ENCODE measurements at places on chromosomes 2 and 18. TPM values are rescaled to one million over a fixed set of nuclear protein-coding genes. Genes with fewer than 3 reads are reported as not detected.
A peak's percentile ranks its signal among the peaks of the same experiment; 100 is the strongest.

LYPD6 gene
- 2.4 TPM for polyA plus RNA-seq

DNA sequence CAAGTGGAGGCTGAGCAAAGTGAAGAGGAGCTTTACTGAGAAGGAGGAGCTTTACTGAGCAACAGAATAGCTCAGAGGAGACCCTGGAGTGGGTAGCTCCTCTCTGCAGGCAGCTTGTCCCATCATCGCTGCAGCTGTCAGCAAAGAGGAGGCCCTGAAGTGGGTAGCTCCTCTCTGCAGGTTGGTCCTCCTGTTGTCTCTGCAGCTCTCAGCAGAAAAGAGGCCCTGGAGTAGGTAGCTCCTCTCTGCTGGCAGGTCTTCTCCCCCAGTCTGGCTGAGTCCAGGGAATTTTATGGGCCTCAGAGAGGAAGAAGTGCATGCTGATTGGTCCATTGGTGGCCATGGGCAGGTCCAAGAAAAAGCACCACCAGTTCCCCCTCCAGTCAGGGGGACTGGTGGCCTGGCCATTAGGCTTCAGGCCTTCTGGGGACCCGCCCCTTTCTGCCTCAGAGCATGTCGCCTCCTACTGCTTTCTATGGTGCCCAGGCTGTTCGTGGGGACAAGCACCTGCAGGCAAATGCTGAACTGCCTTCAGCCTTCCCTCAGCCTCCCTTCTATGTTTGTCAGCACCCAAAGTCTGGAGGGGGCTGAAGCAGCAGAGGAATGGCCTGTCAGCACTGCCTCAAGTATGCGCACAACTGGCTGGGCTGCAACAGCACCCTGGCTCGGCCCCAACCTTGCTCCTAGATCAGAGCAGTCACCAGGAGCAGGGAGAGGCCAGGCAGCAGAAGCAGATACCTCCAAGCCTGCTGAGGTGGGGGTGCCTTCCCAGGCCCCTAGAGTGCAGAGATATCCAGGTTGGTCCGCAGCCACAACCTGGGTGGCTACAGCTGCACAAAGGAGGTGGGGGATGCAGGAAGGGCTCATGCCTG is 5.9 kb downstream of the ZSCAN30 start:
- no peak for DNase-seq

DNA sequence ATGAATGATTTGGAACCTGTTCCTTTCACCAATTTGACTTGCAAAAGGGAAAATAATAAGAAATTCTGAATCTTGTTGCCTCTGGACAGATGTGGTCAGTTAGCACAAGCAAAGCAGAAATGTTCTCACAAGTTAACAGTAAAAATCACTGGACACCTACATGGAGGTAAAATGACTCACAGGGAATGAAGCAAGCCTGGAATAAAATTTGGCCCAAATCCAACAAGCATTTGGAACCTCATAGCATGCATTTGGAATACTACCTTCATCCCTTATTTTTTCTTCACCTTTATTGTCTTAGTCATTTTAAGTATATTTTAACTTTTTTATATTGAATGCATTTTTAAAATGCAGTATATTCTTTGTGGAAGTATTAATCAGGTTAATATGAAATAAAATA is 602.9 kb downstream of the ARHGAP15 start:
- DNase-seq, result peak; percentile 41

DNA sequence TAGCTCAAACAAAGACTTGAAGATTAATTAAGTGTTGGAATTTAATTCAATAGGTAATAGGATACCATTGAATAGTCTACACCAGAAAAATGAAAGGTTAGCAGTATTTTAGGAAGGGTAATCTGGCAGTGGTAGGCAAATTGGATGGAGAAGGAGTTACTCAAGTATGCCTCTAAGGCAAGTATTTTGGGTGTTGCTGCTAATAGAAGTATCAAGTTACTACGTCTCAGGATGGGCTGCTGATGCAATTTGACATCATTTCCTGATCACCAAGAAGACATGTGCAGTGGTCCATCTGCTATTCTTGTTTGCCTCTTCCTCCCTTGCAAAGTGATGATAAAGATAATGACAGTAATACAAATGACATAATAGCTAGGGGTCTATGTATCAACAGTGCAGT is 485.3 kb downstream of the TGIF1 start:
- DNase-seq, result no peak

DNA sequence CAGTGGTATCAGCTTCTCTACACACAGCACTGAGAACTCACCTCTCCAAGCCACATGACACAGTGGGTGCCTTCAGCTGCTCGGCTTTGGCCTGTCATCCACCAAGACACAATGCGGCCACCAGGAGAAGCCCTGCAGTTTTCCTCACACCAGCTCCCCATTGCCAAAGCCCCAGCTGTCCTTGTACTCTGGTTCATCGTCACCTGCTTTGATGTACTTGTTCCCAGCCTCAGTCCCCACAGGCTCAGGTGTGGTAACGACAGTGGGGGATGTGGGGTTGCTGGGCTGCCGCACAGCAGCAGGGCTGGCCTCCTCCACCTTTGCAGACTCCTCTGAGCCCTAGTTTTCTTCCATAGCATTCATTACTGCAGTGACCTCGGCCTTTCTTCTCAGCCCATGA is 387.3 kb downstream of the MEIS1 start:
- DNase-seq, result no peak

DNA sequence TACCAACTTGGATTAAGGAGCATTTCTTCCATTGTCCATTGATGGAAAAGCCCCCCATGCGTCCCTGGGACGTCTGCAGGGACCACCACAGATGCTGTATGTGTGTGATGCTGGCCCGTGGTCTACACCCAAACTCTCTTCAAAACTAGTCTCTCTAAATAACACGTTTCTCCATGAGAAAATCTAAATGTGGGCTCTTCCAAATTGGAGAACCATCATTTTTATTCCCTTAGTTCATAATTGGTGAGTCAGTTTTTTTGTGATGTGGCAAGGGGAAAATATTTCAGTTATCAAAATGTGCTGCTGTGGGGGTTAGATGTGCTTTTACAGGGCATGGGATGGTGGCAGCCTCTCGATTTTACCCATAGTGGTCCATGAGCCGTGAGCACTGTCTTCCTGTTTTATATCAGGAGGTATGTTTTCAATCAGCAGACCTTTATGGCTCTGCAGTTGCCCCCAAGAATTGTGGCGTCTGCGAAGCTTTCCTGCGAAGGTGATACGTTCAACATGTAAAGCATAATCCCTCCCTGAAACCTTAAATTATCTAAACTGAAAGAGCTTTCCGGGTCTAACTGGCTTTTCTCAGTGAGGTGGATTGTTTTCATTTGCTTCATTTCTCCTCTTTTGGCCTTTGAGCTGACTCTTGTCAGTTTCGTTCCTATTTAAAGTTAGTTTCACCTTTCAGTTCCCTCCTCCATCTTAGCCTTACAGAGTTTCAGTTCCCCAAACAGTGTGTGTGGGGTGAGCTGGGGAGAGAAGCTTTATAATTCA is 78.4 kb downstream of the SETBP1 start:
- DNase-seq, result no peak

DNA sequence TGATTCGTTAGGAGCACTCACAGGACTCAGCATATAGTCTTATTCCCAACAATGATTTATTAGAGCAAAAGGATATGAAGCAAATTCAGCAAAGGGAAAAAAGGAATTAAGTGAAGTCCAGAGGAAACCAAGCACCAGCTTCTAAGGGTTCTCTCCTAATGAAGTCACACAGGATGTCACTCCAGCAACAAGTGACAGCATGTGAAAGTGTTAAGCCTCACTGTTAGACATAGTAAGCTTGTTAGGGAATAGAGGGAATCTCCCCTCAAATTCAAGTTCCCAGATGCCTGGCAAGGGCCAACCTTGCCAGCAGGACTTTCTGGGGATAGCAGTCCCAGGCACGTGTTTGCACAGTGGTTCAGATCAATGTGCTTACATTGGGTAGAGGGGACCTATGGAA is 4.4 kb upstream of the SLC30A6 start:
- no peak for DNase-seq

DNA sequence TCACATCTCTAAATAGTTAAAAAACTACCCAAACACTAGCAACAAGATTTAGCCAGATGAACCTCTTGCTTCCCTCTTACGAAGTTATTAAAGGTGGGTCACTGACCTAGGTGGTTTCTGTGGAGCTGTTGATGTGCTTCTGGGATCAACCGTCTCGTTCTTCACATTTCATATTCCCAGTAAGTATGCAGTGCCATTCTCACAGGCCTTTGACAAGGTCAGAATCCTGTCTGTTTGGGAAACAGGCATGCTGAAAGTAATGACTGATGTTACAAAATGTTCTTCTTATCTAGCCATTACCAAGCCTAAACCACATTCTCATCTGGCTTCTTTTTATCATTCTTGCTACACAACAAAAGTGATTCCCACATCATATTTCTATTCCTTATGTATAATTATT is 70.3 kb downstream of the WDR7 start:
- no peak for DNase-seq

DNA sequence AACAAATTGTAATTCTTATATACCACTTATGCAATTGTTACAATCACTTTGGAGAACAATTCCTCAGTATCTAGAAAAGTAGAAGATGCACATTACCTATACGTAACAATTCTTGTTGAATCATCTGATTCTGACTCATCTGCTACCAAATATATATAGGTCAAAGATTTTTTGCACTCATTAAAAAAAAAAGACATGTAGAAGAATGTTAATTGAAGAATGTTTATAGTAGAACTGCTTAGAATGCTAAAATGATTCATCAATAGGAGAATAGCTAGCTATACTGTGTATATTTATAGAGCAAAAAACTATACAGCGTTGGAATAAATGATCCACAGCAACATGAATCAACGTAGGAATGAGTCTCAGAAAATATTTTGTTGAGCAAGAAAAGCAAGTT is 29.5 kb upstream of the STAT1 start:
- DNase-seq, result no peak

- peak; percentile 56 for DNase-seq
These were observed 921.4 kb downstream of the TRIB2 start for GRCh38 chr2:13638181-13638580.

STARD6 gene
- not detected for polyA plus RNA-seq

DNA sequence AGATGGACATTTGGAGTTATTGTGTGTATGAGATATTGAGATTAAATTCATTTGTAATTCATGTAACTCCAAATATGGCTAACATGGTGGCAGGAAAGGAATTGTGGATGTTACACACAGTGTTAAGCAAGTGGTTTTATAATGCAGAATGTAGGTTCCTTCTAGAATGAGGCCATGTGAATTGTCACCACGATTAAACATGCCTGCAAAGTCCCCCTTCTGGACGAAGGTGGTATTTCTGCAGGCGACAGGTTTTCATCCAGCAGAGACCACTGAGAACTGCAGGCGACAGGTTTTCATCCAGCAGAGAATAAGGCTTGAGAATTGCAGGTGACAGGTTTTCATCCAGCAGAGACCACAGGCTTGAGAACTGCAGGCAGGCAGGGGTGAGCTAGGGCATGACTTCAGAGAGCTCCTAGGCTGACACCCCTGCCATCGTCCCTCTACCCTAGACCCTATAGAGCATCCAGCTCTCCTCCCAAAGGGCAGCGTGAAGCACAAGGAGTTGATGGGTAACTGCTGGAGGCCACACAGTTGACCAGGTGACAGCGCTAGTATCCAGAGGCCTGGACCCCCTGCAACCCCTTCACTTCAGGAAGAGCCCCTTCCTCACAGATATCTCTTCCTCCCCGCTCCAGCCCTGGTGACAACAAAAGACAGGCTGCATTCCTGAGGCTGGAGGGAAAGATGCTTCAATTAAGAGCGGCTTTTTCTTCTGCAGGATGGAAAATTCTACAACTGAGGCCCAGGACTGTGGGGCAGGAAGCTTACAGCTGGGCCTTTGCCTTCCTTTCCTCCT is 175.8 kb downstream of the LOXHD1 start:
- DNase-seq, result no peak

CD28 gene
- not detected for polyA plus RNA-seq

GRCh38 chr18:59466980-59467379 is 107.9 kb upstream of the LMAN1 start:
- no peak for DNase-seq

- DNase-seq, result no peak
These were observed 227.7 kb downstream of the ALPK2 start for GRCh38 chr18:58401191-58401590.

DNA sequence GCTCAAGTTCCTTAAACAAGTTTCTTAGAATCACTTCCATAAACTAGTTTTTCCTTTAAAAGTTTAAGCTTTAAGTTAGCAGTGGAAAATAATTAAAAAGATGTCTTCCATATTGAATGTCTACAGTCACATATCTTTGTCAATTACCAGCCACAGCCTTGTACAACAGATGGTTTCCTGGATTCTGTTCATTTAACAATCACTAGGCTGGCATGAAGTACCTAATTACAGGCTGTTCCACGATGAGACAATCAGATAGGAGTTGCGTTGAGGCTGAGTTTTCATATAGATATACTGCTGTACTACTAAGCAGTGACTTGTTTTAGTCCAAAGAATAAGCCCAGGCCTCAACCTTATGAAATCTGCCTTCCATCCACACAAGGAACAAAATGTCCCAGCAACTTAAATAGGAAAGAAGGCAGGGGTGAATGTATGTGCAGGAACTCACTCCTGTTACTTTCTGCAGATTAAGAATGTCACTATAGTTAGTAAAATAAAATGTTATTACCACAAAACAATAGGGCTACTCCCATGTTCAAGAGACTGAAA is 131.0 kb downstream of the ZAP70 start:
- DNase-seq, result no peak

DNA sequence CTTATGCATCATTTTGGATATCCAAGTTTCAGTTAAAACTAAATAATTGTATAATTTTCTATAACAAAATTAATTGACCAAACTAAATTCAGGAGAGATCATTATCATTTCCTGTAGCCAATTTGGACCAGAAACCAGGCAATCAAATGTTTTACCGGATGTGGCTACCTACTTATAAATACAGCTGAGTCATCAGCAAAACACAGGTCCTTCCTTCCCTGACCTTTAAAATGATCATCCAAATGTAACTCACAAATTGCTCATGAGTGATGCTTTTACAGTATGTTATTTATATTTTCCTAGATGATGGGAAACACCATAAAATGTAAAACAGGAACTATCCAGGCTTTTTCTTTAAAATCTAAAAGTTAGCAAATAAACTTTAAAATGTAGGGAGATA is 133.7 kb downstream of the CBLN2 start:
- no peak for DNase-seq
